Thymus (tissue), 14 donors: ENCODE measurements at places on chromosomes 2 and 18.

GRCh38 chr18:25348386-25349130, 3.4 kb downstream of the ZNF521 start:
- DNase-seq: no peak

DNA sequence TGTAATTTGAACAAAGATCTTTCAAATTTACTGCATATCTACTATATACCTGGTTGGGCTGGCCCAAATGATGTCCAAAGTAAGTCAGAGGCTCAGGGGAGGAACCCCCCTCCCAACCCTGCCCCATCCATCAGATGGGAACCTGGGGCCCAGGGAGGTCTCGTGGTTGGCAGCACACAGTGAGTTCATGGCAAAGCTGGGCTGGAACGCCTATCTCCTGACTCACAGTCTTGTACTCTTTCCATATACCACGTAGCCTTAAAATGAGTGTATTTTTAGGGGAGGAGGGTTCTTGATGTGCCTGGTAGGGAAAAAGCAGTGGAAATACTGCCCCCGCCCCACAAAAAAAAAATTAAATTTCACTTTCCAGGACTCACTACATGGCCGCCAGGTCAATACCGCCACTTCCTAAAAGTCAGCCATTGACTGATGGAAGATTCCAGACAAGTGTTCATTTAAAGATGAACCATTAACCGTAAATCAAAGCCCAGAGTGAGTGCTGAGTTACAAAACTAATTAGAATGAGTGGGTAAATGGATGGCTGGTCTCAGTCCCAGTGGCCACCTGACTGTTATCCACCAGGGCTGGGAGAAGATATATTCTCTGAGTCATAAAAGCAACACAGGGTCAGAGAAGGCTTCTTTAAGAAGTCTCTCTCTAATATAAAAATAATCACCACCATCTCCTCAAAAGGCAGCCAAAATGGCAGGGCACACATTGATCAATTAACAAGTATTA, 80.5 kb downstream of the ZBTB7C start:
- no peak for DNase-seq

- DNase-seq: no peak
These were observed 171.5 kb downstream of the ALK start for GRCh38 chr2:29749843-29750242.

- peak; percentile 12 for DNase-seq
These were observed at the start of gene QPCT for GRCh38 chr2:37344453-37345361. TSS of gene QPCT (plus strand) at chr2:37344630. CDS start at chr2:37344732, 102 bp downstream.

DNA sequence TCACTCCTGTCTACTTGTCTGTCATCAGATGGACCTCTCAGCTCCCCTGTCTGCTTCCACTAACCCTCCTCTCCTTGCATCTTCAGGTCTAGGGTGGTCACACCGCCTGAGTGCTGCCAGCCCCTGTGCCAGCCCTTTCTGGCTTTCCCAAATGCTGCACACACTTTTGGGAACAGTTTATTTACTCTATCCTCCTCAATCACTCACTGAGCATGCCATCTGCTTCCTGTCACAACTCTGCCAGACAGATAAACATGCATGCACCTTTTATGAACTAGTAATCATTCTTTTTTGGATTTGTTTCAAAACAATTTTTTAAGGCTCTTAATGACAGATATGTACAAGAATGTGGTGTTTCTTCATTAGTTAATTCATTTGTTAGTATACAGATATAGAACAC, 56.3 kb upstream of the CCDC195 start:
- DNase-seq: no peak

- DNase-seq: no peak
These were observed 493.2 kb upstream of the FANCL start for GRCh38 chr2:58734365-58734764.

GRCh38 chr2:83587309-83587708, 871.8 kb downstream of the SUCLG1 start:
- no peak for DNase-seq

DNA sequence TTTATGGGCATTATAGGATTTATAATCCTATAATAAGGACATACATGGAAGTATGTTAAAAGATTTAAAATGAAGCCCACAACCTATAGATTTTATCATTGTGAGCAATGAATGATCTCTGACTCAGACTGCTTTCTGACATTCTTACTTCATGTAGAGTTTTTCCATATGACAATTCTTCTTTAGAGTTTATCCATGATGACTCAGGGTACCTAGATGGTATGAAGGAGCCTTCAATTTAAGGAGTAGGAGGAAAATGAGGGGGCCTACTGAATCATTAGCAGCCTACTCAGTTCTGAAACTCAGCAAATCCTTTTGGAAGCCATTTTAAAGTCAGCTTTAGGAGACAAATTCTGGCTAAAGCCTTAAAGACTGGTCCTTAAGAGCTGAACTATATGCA, 10.4 kb downstream of the PELI1 start:
- DNase-seq: no peak

DNA sequence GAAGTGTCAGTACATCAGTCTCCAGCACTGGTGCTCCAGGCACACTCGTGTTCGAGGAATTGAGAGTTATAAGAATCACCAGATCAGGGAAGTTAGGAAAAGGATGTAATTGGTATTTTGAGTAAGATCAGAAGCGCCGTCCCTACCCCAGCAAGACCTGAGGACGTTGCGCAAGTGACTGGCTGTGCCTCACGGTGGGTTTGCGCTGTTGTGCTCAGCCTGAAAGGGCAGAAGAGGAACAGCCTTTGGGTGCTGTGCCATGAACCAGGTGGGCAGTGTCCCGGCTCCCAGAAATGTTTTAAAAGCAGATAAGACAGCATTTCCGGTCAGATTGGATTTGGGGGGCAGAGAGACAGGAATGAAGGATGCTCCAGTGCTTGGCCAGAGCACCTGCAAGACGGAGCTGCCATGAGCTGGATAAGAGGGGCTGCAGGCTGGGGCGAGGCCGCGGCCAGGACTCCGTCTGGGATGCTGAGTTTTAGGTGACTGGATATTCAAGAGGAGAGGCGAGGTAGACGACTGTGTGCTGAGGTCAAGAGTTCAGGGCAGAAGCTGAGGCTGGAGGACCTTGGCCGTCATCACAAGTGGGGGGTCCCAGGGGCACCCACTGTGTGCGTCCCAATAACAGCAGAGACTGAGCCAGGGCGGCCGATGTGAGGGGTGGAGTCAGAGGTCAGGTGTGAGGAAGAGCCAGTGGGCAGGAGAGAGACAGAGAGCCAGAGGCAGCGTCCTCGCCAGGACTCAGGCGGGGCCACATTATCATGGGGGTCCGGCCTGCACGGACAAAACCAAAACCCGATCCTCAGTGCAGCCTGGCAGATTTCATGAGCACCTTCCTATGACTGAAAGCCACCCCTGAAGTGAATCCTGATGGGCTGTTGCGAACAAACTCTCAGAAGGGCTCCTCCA, 77.7 kb upstream of the ALKAL2 start:
- DNase-seq: no peak

DNA sequence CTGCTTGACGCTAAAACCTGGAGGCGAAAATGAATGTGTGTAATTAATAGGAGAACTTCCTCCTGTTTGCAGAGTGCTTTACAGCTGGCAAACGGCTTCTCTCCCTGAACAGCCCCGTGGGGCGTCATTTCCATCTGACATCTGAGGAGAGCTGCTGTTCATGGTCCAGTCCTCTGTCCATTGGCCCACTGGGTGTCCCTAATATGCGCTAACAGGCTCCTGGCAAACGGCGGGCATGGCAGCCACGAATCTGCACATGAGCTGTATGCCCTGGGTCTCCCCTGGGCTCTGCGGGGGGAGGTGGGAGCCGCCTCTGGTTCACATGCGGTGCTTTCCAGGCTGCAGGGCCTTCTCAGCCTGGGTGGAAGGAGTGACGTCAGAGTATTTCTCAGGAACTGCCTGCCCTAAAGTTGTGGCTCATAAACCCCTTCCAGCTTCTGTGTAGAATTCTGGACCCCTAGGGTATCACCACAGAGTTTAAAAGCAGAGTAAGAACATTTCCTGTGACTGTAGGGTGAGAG, 73.2 kb downstream of the LRRFIP1 start:
- DNase-seq: no peak

GRCh38 chr2:121298476-121298875, 13.5 kb upstream of the TFCP2L1 start:
- DNase-seq: no peak

- no peak for DNase-seq
These were observed 14.9 kb downstream of the SLC9A4 start for GRCh38 chr2:102487761-102488462.

DNA sequence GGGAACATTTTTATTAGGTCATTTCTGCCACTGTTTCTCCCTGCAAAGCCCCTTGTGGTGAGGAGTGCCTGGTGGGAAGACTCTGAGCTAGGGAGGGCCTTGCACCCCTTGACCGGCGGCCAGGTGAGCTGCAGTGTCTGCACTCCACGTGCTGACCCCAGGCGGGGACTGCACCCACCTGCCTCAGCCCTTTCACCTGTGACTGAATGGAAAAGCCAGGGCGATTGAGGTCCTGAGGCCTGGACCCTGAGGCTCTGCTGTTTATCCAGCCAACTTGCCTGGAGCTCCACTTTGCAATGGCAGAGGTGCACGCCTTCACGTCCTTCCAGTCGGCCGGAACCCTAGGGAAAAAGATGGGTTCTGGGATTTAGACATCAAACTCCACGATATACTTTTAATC, 53.1 kb downstream of the TMEM18 start:
- DNase-seq: no peak

GRCh38 chr2:207867056-207867455, 97.3 kb upstream of the FZD5 start:
- no peak for DNase-seq
